CD4-positive, alpha-beta memory T cell (primary cell): ENCODE measurements at places on chromosomes 2 and 18.
A peak's percentile ranks its signal among the peaks of the same experiment; 100 is the strongest.

GRCh38 chr2:122905431-122905830, 1119.7 kb upstream of the CNTNAP5 start:
- no peaks in the 10 kb centered on the region for H3K27me3 ChIP-seq
- H3K4me3 ChIP-seq = no peak overlapping the region
- no peaks in the 10 kb centered on the region for H3K4me1 ChIP-seq
- H3K27ac ChIP-seq = no peak overlapping the region
- no peak for DNase-seq

GRCh38 chr18:58087928-58088690, 44.1 kb downstream of the NEDD4L start:
- H3K4me3 ChIP-seq = no peak overlapping the region
- DNase-seq = no peak

- no peak overlapping the region for H3K27ac ChIP-seq
- no peak overlapping the region for H3K4me3 ChIP-seq
- no peaks in the 10 kb centered on the region for H3K4me1 ChIP-seq
- no peaks in the 10 kb centered on the region for H3K36me3 ChIP-seq
These were observed 23.9 kb upstream of the GNAL start for GRCh38 chr18:11665146-11665545.

GRCh38 chr18:57273194-57273593, 79.2 kb upstream of the ST8SIA3 start:
- no peak overlapping the region for H3K4me3 ChIP-seq
- no peak overlapping the region for H3K27ac ChIP-seq
- no peaks in the 10 kb centered on the region for H3K27me3 ChIP-seq
- no peak for DNase-seq

DNA sequence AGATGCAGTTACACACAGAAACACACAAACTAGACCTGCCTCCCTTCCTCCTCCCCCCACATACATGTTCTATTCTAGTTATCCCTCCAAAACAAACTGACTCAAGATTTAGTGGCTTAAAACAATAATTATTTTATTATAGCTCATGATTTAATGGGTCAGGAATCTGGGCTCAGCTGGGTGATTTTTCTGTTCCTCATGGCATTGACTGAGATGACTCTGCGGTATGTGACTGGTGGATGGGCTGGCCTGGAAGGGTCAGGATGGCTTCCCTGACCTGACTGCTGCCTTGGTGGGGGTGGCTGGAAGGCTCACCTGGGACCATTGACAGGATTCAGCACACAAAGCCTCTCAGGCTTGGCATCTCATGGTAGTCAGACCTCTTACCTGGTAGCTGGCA, 33.7 kb upstream of the NTSR2 start:
- no peaks in the 10 kb centered on the region for H3K4me1 ChIP-seq
- H3K27ac ChIP-seq = no peak overlapping the region
- no peaks in the 10 kb centered on the region for H3K36me3 ChIP-seq
- no peak overlapping the region for H3K4me3 ChIP-seq
- no peak for DNase-seq

DNA sequence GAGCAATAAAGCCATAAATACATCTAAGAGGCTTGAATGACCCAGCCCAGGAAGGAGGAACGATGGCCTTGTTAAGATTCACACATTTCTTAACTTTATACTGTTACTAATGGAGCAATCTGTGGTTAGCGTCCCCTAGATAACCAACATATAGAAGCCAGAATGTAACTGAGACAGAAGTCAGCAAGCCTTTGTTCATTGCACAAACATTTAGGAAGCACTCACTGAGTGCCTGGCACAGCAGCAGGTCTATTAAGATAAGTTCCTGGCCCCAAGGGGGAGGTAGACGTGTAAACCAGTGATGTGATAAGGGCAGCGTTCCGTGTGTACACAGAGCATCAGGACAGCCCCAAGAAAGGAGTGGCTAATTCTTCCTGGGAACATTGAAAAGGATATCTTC, 63.6 kb upstream of the ATL2 start:
- no peaks in the 10 kb centered on the region for H3K36me3 ChIP-seq
- no peaks in the 10 kb centered on the region for H3K4me1 ChIP-seq
- no peak overlapping the region for H3K27ac ChIP-seq
- H3K27me3 ChIP-seq = no peaks in the 10 kb centered on the region
- no peak overlapping the region for H3K4me3 ChIP-seq
- DNase-seq = no peak

GRCh38 chr18:44823286-44823685, 142.6 kb downstream of the SETBP1 start:
- no peaks in the 10 kb centered on the region for H3K4me1 ChIP-seq
- no peak overlapping the region for H3K27ac ChIP-seq
- DNase-seq = no peak

DNA sequence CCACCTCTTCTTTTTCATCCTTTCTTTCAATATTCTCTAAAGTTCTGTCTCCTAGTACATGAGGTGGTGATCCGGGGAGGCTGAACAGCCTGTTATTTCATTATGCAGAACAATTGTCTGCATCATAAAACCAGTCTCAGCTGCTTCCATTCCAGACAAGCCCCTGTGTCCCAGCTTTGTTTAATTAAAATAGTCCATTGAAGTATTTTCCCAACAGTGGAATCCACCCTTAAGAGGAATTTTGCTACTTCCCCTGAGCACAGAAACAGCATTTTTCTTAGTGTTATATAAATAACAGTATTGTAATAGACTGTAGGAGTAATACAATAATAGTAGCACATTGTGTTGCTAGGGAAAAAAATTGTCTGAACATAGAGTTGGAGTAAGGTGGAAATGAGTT, 395.4 kb upstream of the TCF4 start:
- H3K4me3 ChIP-seq = no peak overlapping the region
- H3K36me3 ChIP-seq = no peaks in the 10 kb centered on the region
- H3K27me3 ChIP-seq = no peaks in the 10 kb centered on the region
- no peaks in the 10 kb centered on the region for H3K4me1 ChIP-seq
- no peak for DNase-seq

DNA sequence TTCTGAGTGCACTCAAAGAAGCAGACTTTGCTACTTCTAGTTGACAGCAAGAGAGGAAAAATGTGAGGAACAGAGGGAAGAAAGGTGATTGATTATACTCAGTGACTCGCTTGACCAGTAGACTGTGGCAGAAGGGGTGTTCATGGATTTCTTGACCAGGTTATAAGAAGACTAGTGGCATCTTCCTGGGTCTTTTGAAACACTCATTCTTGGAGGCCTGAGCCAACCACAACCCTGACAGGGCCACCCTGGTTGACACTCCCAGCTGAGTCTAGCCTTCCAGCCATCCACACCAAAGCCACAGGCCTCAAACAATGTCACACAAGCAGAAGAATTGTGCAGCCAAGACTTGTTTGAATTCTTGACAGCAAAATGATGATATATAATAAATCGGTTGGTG, 366.3 kb downstream of the SS18 start:
- no peak for DNase-seq
- H3K27me3 ChIP-seq = no peaks in the 10 kb centered on the region
- H3K27ac ChIP-seq = no peak overlapping the region
- H3K4me1 ChIP-seq = no peaks in the 10 kb centered on the region

DNA sequence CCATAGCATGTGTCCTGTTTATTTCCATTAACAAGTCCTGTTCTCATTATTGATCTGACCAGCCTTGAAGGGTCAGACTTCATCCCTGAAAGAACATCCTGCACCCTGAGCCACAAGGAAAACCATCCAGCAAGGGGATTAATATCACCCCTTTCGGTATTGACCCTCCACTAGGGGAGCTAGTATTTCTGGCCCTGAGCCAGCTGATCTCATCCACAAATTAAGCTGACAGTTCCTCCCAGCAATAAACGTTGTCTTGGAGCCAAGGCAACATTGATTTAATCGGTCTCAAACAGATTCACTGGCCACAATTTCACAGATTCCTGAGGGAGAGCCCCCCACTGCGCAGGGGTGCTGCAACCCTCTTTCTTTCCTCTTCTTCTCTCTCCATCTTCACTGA, 353.1 kb upstream of the FANCL start:
- no peak for DNase-seq
- H3K4me3 ChIP-seq = no peak overlapping the region
- no peaks in the 10 kb centered on the region for H3K27me3 ChIP-seq
- no peak overlapping the region for H3K27ac ChIP-seq

GRCh38 chr2:221518201-221518934, 53.7 kb downstream of the EPHA4 start:
- peak overlapping the region; percentile 31 for H3K4me3 ChIP-seq
- H3K4me1 ChIP-seq = peaks cover 60% of the 10 kb centered on the region
- H3K36me3 ChIP-seq = no peaks in the 10 kb centered on the region
- peak; percentile 86 for DNase-seq
- H3K27ac ChIP-seq = peak overlapping the region; percentile 80
- no peaks in the 10 kb centered on the region for H3K27me3 ChIP-seq

DNA sequence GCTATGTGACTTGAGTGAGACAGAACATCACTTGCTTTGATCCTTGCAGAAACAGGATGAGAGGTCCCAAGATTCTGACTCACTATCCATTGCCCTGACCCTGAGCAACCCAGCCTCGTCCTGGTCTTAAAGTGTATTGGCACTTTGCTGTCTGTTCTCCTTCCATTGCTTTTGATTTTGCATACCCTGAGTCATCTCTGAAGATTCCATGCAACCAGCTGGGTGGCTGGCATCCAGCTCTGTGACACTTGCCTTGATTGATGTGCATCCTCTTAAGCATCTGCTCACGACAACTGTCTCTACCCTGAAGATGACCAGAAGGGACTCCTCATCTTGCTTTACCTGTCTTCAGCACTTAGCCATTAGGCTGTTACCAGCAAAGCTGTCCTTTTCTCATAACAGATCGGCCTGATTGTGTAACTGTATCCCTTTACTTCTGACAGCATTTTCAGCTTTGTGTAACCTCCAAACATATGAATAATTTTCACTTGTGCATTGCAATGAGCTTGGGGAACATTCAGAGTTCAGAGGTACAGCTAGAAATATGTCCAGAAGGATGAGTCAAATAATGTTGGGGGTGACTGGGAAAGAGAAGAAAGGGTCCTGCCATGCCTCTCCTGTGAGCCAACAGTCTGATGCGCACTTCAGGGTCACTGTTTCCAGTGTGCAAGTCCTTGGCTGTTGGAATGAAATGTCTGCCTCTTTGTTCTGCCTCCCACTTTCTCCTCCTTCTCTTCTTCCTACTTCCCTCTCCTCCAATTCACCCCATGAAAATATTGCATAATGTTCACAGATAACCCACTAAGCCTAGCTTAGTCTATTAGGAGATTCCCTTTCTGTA, 249.7 kb upstream of the OSR1 start:
- no peak overlapping the region for H3K27ac ChIP-seq

- no peaks in the 10 kb centered on the region for H3K27me3 ChIP-seq
- H3K4me3 ChIP-seq = no peak overlapping the region
- no peaks in the 10 kb centered on the region for H3K4me1 ChIP-seq
- no peak for DNase-seq
- H3K27ac ChIP-seq = no peak overlapping the region
These were observed 684.3 kb downstream of the KCNJ3 start for GRCh38 chr2:155382776-155383175.

DNA sequence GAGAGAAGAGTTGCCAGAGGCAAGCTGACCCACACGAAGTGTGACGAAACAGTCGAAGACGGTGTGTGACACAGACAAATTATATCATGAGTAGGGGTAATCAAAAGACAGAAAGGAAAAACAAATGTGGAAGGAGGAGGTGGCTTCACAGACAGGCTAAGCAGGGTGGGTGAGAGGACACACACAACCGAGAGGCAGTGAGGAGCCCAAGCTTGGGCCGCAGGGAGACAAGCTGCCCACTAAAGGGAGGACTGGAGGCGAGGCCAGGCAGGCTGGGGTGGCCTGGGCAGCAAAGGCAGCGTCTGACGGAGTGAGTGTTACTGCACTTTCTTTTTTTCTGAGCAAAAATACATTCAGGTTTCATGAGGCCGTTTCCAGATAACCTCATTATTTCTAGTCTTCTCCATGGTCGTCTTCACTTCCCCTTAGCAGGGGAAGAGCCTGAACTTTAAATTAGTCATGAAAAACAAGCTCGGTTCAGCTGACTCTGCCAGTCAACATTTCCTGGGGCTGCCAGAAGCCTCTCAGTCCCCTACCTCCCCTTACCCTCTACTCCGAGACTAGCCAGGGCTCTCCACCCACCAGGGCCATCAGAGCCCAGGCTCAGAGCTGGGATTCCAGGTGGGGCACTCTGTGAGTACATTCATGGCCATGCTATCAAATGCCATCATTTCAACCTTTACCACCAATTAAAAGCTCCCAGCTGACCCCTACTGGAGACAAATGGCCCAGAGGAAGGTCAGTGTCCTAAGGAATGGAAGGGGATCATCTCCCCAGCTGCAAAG, 13.8 kb upstream of the ZFP36L2 start:
- H3K36me3 ChIP-seq = no peaks in the 10 kb centered on the region
- H3K4me3 ChIP-seq = no peak overlapping the region
- no peaks in the 10 kb centered on the region for H3K27me3 ChIP-seq
- peaks cover 5% of the 10 kb centered on the region for H3K4me1 ChIP-seq
- H3K27ac ChIP-seq = no peak overlapping the region
